ENCODE measurements at places on chromosomes 12 and 14.
A peak's percentile ranks its signal among the peaks of the same experiment; 100 is the strongest.

DNA sequence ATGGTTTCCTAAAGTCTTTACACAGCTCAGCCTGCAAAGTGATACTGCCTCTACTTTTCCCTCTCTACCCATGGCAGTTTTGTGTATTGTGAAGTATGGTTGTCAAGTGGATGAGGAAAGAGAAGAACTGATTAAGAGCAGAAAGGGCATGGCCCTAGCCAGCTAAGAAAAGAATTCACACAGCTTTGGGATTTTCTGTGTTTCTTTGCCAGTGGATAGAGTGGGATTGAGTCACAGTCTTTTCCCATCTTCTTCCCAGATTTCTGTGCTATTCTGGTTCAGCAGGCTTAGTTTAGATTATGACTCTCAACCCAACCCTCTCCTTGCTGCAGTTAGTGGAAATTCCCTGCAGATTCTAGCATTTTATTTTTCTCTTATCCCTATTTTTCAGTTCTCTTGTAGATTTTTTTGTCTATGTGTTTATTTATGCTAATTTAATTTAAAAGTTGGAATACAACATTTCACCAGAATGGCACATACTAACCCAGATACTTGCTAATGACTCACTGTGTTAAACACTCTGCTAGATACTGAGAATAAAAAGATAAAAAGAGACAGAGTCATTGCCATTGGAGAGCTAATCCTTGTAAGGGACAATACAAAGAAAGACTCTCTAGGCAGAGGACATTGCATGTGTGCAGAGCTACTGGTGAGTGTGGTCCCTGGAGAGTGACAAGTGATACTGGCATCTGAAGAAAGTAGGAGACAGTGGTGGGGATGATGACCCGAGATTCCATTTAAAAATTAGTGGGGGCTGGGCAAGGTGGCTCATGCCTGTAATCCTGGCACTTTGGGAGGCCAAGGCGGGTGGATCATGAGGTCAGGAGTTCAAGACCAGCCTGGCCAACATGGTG, 106.3 kb downstream of the ST8SIA1 start:
- no peak for DNase-seq

GRCh38 chr12:108117163-108117849, 11.8 kb upstream of the WSCD2 start:
- DNase-seq, result no peak

- no peak for DNase-seq
These were observed 109.0 kb downstream of the ESR2 start for GRCh38 chr14:64185184-64185583.

DNA sequence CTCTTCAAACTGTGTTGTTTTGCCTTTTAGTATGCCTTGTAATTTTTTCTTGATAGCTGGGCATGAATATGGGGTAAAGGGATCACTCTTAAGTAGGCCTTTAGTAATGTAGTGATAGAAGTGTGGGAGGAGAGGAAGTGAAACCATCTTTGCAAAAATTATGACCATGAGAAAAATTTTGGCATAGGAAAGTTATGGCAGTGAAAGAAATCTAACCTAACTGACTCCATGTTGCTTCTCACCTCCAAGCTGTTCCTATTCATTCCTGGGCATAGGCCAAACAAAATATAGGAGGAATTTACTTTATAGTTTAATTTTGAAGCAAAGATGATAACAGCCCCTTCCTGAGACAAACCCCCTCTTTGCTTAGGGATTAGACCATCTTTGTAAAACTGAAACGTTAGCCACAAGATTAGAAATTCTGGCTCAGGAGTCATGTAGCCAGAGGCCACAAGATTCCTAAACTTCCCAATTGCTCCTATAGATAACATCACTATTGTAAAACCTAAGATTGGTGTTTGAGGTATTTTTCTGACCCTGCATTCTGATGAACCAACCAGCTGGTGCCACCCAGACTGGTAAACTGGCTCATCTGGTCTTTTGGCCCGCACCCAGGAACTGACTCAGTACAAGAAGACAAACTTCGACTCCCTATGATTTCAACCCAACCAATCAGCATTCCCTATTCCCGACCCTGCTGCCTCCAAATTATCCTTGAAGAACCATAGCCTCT, 45.8 kb downstream of the CRADD start:
- peak; percentile 90 for DNase-seq

DNA sequence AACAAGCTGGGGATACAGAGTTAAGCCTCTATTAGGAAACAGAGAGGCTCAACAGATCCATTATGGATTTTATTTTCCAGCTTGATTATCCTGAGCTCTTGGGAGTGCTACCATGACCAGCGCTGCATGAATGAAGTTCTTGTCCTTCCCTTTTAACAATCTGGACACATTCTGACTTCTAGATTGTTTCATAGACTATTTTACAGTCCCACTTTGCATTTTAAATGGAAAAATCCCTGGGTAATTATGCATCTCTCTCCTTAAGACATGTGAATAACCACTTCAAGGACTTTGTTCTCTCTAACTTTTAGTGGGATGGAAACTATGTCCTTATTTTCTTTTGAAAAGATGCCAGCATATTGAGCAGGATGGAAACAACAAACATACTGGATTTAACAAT, 2.0 kb downstream of the CCDC198 start:
- no peak for DNase-seq

DNA sequence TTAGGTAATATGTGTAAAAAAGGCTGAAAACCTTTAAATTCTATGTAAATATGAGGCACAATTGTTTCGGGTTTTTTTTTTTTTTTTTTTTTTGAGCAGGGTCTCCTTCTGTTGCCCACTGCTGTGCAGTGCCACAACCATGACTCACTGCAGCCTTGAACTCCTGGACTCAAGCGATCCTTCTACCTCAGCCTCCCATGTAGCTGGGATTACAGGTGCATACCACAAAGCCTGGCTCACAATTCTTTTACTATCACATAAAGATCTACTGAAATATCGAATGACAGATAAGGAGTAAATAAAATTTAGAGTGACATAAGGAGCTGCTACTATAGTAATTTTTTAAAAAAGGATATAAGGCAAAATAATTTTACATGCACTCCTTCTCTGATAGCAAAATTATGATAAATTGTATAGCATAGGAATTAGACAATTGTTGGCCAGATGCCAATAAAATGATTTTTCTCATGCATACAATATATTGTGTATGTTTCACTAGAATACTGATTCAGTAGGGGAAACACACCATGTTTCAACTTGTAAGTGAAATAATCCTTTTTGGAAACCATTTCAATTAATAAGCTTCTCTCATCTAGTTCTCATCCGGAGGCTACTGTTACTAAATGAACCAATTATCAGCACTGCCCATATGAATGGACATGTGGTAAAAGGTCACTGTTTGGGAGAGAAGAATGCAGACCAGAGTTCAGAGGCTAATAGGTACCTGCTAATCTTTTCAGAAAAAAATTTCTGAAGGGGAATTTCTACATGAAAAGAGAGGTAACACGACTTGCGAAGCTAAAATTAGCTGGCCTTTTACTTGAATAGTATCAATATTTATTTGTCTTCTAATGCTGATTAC, 108.4 kb downstream of the PPP1R12A start:
- DNase-seq, result no peak

- no peak for DNase-seq
These were observed 29.1 kb downstream of the NGB start for GRCh38 chr14:77241955-77242354.

DNA sequence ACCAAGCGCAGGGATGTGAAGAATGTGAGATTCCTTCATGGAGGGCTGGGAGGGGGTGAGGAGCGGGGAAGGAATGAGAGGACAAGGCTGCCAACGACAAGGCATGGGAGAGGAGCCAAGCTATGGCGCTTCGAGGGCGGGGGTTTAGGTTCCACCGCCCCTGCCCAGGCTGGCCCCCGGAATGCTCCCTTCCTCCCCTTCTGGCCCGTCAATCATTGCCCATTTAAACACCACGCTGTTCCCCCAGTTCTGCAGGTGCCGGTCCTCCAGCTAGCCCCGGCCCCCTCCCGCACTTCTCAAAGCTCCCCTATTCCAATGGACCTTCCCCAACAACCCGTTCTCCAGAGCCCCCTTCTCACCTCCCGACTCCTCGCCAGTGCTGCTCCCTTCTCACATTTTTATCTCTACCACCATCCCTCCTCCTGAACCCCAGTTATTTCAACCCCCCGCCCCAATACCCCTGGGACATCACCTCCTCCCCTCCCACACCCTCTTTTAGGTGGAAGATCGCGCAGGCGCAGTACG, 428 bp downstream of the RNF41 start:
- peak; percentile 73 for DNase-seq

DNA sequence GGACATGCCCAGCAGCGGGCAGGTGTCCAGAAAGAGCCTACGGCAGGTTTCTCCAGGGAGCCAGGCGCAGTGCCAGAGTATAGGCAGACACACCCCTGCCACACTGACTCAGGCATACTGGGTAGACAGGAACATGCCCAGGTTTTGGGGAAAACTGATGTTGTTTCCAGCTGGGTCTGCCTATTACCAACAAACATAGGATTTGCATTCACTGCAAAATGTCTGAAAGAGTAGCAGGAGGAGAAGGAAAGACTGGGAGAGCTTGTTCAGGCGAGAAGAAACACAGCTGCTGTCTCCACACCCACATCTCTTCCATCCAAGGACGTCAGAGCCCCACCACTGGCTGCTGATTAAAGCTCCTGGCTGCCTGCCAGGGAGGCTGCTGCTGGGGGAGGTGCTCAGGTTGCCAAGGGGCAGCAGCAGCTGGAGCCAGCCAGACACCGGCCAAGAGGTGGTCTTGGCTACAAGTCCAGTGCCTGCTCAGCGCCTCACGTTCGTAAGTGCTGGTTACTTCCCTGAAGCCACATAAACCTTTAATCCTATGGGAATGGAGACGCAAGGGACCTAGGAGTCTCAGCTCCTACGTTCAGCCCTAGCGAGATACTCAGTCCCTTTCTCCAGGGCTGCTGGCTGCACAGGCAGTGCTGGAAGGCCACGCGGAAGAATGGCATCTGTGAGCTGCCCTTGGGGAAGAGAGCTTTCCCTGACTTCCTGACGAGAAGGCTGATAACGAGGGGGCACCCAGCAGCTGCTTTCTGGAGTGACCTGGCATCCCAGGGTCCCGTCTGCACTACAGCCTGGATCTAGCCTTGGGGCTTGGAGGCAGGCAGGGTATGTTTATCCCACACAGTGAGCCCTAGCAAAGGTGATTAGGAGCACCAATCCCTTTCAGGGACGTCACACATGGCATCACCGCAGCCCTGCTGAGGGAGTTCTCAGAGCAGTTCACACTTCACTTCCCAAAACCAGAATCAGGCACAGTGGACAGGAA, 58.1 kb downstream of the PLEKHG3 start:
- peak; percentile 76 for DNase-seq

- DNase-seq, result no peak
These were observed 102.0 kb upstream of the MYL2 start for GRCh38 chr12:111022386-111022785.

DNA sequence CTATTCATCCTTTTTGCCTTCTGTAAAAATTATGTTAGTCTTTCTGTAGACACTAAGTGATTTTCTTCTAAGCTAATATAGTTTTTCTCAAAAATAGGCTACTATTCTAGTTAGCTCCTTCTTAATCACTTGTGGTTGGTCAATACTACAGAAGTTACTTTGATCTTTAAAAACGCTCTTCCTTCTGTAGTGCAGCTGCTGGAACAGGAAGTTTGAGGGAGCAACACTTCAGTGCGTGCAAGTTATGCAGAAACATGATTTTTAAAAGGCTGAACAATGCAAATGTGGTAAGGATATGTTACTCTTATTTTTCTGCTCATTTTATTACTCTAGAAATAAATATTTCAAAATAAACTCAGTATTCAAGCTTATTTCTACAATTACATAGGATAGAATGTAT, 11.1 kb upstream of the RERGL start:
- no peak for DNase-seq

GRCh38 chr12:57550641-57551549, 1.1 kb downstream of the KIF5A start:
- no peak for DNase-seq

DNA sequence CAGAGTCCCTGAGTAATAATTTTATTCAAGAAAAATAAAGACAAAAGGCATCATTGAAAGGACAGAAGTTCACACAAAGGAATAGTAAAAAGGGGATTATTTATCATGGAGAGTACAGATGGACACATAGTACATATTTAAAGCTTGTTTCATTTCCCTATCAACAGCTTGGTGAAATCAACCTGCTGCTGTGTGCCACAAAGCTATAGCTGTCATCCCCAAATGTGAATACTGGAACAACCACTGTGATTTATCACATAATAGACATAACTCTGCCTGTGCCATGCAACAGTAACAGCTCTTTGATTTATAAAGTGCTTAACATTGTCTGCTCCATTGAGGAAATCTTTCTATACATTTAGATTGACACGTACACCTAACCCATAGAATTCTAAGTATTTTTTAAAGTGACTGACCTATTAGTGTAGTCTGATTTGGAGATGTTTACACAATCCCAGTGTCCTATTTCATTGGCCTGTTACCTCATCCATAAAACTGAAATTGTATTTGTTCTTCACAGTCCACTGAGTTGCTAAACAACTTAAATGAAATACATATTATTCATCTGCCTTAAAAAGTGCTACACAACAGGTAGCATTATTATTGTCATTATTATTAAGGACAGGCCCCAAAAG, 3.3 kb downstream of the NEMF start:
- DNase-seq, result no peak

DNA sequence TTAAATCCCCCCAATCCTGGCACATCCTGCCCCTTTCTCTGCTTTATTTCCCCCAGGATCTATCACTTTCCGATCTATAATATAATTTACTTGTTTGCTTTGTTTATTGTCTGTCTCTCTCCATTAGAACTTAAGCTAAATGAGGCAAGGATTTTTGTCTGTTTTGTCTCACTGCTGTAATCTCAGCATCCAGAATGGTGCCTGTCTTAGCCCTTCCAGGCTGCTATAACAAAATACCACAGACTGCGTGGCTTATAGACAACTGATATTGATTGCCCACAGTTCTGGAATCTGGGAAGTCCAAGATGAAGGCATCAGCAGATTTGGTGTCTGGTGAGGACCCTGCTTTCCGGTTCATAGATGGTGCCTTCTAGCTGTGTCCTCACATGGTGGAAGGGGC, 65.2 kb downstream of the VWF start:
- no peak for DNase-seq

GRCh38 chr14:93978735-93979134, 2.4 kb upstream of the ASB2 start:
- DNase-seq, result no peak

- peak; percentile 1 for DNase-seq
These were observed 148.4 kb upstream of the SYT10 start for GRCh38 chr12:33587784-33588712.

Data from ELR (cell line).